Stimulated activated CD8-positive, alpha-beta memory T cell treated with anti-CD3 and anti-CD28 coated beads, Interleukin-4, amount 100 ng/mL, for 4 hours (primary cell): ENCODE measurements at places on chromosomes 2 and 18.

- no peak for DNase-seq
Measured at GRCh38 chr2:211823886-211824479, 714.6 kb downstream of the ERBB4 start.

DNA sequence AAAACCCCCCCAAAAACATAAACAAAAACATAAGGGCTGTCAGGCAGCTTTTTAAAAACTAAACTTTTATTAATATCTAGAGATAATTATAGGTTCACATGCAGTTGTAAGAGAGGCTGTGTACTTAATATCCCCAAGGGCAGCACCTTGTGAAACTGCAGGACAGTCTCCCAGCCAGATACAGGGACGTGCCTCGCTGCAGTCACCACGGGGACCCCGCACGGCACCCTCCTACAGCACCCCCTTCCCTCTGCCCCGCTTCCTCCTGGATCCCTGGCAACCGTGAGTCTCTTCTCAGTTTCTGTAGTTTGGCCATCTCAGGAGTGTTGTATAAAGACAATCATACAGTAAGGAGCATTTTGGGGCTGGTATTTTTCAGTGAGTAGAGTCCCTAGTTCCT, 6.8 kb upstream of the COLEC11 start:
- no peak for DNase-seq

DNA sequence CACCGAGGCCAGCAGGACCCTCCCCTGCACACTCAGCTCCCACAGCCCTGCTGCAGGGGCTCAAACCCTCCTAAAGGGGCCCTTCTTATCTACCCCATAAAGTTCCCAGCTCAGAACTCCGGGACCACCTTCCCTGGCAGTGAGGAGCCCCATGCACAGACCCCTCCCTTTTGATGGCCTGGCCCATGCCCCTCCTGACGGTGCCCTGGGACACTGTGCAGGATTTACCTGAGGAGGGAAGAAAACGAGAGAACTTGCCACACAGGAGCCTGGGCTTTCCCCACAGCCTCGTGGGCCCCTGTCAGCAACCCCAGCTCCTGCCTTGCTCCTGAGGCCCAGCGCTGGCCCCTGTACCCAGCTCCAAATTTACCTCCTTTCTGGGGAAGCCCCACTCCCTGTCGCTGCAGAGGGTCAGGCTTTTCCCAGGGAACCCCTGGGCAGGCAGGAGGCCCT, 206.3 kb upstream of the SALL3 start:
- no peak for DNase-seq

DNA sequence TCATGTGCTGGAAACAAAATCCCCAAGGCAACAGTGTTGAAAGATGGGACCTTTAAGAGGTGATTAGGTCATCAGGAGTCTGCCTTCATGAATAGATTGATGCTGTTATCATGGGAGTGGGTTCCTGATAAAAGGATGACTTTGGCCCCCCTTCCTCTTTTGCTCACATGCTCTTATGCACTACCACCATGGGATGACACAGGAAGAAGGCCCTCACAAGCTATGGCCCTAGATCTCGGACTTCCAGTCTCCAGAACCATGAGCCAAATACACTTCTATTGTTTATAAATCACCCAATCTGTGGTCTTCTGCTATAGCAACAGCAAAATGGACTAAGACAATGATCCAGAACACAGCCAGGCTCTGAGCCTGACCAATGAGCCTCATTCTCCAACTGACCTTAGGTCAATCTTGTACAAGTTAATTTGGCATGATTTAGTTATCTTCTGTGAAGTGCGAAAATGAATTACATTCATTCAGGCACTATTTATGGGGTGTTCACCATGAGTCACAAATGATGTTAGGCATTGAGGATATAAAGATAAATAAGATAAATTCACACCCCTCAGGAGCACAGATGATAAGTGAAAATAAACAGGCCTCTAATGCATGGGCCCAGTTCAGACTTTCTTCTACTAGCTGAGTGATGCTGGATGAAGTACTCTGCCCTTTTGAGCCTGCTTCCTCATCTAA, 37.7 kb upstream of the NT5C1B start:
- no peak for DNase-seq

DNA sequence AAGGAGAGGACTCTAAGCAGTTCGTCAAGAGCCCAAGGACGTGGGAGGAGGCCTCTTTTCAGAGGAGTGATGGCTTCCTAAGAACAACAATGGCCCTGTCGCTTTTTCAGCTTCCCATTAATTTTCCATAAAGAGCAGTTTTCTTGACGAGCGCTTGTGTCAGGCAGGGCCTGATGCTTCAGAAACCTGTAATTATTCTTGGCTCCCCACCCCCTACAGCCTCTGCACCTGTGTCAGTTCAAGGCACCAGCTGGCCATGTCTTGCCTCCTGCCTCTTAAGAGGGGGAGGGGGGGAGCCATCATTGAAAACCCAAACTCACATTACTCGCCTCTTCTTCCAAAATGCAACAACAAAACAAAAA, 32.3 kb downstream of the KLF7 start:
- no peak for DNase-seq

DNA sequence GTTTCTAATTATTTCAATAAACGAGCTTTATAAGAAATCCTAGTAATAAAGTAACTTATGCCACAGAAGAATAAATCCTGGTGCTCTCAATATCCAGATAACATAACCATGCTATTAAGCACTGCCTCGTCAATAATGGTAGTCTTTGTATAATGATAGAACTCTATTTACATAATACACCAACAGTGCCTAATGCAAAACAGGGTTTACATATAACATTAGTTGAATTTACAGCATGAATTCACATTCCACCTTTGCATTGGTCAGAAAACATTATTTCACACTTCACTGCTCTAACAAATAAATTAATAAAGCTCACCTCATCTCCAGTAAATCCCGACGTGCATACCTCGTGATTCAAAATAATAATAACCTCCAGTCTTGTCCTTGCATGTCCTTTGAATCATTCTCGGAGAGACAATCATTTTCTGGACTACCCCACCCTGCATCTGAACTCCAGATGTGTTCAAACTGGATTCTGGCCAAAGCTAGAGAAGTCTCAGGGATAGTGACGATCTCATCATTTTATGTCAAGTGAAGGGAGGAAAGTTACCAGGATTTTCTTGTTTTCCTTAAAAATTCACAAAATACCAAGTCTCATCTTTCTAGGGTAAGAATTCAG, 189.2 kb downstream of the NCKAP5 start:
- DNase-seq = no peak

DNA sequence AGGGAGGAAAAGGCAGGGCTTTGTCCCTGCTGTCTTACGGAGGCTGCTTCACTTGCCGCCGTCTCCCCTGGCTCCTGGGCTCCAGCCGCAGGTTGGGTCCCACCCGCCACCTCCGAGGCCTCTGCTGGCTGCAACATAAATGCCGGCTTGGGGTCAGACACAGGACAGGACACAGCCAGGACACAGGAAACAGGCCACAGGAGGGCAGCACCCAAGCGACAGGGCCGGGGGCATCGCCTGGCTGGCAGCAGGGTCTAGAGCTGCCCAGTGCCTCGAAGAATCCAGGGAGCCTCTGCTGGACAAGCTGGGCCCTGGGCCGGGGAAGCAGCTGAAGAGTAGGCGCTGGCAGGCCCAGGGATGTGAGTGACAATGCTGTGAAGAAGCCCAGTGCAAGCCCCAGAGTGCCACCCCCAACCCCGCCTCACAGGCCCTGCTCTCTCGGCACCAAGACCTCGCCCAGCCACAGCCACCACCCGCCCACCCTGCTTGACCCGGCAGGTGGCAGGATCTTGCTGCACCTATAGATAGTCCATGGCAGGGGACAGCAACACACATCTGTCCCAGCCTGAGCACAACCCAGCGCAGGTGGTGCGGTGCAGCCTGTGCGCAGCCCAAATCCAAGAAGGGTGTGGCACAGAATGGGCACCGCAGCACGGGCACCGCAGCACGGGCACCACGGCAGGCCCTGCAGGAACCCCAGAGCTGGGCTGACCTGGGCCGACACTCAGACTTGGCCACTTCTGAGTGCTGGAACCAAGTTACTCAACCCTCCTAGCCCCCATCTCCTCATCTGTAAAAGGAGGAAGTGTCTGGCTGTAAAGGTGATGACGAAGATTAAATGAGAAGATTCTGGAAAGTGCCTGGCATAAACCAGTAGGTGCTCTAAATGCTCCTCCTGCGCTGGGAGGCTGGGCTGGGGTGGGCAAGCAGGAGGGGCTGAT, 55.6 kb downstream of the BIN1 start:
- DNase-seq = no peak

- DNase-seq = no peak
Measured at GRCh38 chr2:177869209-177869608, 203.4 kb downstream of the PDE11A start.
